ENCODE measurements at places on chromosomes 1 and 21. TPM values are rescaled to one million over a fixed set of nuclear protein-coding genes. Genes with fewer than 3 reads are reported as not detected.

Gene DSCAM
- 0.09 TPM for polyA plus RNA-seq

Gene RPTN
- polyA plus RNA-seq = not detected

GRCh38 chr21:16537501-16537900 lies 807.7 kb downstream of the USP25 start:
- no peak for DNase-seq

GRCh38 chr1:179030130-179030529 lies 4.4 kb downstream of the FAM20B start:
- no peak for DNase-seq

- no peak for DNase-seq
These were observed 1863.5 kb downstream of the MRPL39 start for GRCh38 chr21:23743821-23744220.

GRCh38 chr1:218439541-218440295 lies 94.6 kb downstream of the TGFB2 start:
- no peak for DNase-seq

Gene PEX10
- 17.9 TPM for polyA plus RNA-seq

DNA sequence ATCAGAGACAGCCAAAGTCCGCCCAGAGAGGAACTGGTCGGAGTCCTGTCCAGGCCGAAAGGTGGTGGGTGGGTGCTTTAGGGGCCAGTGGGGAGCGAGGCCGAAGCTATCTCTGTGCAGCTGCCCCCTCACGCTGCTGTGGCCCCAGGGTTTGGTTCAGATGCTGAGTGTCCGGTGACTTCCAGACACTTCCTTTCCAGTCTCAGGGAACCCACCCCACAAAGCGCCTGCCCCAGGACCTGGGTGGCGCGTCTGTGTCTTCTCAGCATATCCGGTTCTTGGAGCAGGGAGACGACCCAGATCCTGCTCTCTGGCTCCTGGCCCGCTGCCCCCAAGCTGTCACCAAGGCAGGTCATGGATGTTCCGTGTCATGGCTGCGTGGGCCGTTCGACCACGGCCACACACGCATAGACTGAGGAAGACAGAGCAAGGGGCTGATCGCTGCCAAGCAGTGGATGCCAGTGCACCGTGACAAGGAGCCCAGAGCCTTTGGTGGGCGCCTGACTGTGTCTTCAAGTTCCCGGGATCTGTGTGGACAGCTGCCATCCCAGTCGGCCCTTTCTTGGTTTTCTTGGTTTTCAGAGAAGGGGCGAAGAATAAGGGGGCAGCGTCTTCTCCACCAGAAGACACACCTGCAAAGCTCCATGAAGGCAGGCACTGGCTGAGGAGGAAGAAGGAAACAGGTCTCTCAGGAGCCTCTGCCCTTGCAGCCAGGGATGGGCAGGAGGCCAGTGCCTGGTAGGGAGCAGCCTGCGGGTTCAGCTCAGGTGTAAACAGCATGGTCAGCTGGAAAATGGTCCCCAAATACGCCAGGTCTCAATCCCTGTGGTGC lies 22.9 kb upstream of the COL18A1 start:
- DNase-seq = no peak

DNA sequence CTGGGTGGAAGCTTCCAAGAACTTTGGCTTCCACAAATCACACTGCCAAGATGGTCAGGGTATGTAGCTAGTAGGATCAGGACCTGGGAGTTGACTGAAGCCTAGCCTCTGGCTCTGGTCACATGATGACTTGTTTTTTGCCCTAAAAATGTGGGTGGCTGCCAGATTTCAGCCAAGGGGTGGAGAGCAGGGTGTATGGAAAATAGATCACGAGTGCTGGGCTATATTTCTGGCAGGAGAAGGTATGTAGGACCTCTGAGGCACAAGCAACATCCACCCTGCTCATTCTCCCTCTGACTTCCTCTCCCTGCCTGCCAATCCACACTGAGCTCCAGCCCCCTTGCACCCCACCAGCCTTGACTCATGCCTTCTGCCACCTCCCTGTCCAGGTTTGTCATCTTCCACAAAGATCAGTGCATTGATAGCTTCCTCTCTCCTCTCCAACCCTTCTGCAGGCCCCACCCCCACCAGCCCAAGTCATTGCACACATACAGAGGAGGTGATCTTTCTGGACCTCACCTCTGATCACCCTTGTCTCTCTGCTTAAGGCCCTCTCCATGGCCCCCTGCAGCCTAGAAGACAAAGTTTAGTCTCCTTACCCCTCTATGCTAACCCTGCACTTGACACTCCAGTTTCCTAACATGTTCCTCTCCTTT lies 8.3 kb upstream of the CYP4B1 start:
- no peak for DNase-seq

Gene SLC5A9
- 3.5 TPM for polyA plus RNA-seq

- DNase-seq = no peak
These were observed 69.9 kb upstream of the SIPA1L2 start for GRCh38 chr1:232699814-232700213.

Gene MAEL
- 0.12 TPM for polyA plus RNA-seq

GRCh38 chr1:182051938-182052337 lies 9.6 kb downstream of the ZNF648 start:
- no peak for DNase-seq

DNA sequence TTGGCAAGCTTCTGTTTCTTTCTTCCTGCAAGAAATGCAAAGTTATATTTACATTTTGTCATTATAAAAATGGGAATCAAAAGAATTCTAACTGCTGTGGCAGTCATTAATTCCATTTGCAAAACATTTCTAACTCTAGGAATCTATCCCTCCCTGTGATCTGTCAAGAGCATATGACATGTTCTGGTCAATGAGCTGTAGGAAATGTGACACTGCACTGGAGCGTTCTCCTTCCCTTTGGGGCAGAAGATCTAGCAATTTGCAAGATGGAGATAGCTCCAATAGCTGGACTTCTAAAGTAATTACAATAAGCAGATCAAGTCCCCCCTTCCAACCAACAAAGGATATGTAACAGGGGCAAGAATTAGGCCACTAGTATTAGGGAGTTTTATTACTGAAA lies 6.3 kb downstream of the TOMM20 start:
- no peak for DNase-seq

- no peak for DNase-seq
These were observed 40.1 kb downstream of the TLR5 start for GRCh38 chr1:223102797-223103533.

DNA sequence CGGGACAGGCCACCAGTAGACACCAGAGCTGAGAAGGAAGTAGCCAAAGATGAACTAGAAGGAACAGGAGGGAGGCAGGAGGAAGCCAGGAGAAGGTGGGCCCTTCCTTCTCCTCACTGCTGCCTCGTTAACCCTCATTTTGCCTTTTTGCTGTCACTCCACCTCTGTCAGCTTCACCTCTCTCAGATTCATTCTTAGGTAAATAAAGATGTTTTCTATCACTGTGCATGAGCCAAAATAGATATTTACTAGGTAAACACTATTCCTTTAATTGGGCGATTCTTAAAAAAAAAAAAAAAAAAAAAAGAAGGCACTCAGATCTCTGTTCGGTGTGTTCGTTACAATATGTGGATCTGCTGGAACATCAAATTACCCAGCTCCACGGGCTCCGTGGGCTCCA lies 112.3 kb downstream of the GLUL start:
- no peak for DNase-seq

DNA sequence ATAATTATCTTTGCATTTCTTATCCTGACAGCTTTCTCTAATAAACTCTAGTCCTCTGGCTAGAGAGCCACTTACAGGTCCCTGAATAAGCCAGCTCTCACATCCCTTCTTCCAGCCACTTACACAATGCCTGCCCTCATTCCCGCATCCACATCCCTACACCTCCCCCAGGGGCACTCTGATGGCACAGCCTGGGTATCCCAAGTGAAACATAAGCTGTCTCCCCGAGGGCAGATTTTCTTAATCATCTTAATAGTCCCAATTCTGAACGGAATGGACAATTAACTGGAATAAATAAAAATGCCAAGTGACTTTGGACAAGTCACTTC lies 4.9 kb downstream of the RHOC start:
- DNase-seq = no peak

DNA sequence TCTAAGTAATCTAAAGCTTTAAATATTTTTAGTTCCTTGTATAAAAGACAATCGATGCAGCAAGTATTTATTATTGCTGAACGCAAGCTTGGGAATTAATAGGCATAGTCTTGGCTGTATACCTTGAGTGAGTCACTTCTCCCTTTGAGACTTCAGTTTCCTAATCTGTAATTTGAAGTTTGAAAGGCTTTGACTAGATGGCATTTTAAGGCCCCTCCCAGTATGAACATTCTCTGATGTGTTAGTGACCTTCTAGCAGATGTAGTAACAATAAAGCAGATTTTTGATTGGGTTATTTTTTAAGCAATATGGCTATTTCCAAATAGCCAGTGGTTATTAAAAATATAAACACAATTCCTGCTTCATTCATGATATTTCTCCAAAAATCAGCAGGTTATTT lies 58.2 kb downstream of the DUSP10 start:
- DNase-seq = no peak

Data from right lung (tissue), 10 donors.